Stimulated activated naive CD4-positive, alpha-beta T cell (primary cell): ENCODE measurements at places on chromosomes 12 and 14.

- DNase-seq, result peak; percentile 73
Observed at GRCh38 chr14:54902143-54902520, 494 bp downstream of the GCH1 start.

- DNase-seq, result no peak
Observed at GRCh38 chr14:76337635-76338545, 38.0 kb upstream of the ESRRB start.

DNA sequence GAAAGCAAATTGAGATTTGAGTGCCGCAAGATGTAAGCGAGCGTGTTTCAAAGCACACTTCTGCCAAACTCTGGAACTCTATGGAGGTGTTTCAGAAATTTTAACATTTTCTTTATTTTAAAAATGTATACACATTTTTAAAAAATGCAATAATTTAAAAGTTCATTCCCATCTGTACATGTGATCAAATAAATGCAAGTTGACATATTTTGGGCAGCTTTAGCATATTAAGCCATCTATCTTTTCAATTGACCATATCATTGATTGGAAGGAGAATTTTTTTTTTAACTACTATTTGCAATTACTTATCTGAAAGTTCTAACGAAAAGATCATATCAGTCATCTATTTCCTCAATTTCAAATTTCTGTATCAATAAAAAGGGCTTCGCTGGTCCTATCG lies 101.3 kb downstream of the PPM1H start:
- no peak for DNase-seq

GRCh38 chr12:1013618-1014489 lies 22.8 kb downstream of the ERC1 start:
- DNase-seq, result no peak

DNA sequence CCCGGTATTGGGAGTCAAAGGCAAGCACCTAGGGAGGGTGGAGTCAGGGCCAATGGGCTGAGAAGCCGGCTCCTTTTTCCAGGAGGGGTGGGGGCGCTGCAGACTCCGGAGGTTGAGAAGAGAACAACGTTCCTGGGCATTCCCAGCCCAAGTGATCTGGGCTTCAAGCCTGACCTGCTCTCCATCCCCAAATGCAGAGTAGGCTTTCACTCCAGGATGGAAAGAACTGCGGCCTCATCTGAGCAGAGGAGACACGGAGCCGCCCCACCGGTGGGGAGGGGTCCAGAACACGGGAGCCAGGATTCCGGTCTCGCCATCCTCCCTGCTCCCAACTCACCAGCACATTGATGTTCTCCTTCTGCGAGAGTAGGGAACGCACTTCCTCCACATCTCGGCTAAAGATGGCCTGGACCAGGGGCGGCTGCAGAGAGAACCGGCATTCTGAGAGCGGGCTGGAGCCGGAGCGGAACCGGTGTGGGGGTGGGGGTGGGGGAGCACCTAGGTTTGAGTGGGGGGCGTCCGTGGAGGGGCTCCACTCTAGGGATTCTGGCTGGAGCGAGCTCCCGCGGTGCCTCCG lies 605 bp downstream of the ANKRD52 start:
- DNase-seq, result no peak

DNA sequence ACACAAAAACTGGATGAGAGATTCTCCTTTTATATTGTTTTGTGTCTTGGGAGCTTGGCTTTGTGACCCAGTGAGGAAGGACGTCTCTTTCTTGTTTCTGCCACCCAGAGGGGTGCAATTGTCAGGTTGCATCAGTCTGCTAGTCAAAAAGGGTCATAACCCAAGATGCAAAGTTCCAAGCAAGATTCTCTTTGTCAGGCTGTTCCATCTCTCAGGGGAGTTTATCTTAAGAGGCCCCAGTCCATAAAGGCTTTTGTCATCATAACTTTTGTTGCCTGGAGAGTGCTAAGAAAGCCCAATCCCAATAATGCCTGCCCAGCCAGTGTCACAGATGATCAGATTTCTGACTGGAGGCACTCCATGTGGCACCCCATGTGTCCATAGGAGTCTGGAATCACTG lies 444.9 kb downstream of the TRHDE start:
- DNase-seq, result no peak

GRCh38 chr14:60878536-60878935 lies 102.3 kb downstream of the TRMT5 start:
- no peak for DNase-seq

DNA sequence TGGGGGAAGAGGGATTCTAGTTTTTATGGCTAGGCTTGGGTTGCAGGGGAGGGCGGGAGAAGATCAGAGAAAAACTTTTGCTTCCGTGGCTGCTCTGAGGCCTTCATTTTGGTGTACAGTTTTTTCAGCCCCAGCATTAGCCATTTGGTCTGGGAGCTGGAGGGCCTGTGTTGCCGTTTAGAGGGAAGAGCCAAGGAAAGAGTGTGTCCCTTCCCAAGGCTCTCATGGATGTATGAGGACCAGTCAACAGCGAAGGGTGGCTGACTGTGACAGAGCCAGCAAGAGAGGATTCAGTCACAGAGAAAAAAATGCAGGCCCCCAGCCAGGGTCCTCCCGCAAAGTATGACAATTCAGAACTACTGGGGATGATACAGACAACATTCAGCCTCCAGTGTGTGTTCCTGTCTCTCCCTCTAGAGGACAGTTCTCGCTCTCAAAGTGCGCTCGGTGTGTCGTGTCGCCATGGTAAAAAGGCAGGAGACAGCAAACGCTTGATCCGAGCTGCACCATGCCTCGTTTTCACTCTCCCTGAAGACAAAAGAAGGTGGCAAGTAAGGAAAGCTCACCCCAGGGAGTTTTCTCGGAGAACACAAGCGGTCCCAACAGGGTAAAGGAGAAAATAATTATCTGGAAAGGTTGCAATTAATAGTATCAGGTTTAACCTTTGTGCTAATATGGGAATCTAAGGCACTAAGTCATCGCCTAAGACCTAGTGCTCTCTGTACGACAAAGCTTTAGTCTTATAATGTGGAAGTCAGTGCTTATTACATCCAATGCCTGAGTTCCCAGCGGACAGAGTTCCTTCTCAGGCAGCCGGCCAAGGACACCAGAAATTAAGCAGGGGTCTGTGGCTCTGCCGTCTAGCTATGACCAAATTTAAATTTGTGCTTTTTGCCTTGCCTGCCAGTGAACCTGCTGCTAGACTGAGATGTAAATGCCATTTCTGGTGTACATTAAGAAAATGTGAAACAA lies 157.3 kb upstream of the PLXNC1 start:
- DNase-seq, result no peak

DNA sequence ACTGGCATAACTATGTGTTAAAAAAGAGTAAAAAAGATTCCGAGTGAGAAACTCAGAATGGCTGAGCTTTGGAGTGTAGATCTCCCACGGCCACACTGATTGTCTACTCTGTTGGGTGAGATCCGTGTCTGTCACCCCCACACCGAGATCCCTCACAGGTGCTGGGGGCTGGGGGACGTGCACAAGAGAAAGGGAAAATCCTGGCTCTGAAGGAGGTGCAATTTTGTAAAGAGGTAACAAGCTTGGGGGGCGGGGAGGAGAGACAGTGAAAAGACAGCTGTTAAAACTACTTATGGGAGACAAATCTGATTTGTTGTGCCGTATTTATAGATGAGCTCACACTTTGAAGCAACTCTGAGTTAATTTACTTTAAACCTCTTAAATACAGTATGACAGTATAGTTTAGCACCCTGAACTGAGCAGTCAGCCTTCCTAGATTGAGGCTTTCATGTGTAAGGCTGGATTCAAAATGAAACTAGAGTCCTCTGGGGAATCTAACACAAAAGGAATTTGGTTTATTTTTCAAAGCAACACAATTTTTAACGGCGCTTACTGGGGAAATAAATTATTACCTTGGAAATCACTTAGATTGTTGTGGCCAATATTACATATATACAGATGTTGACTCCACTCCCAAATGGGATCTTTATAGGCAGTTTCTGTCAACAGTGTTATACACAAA lies 167.4 kb upstream of the RGS6 start:
- no peak for DNase-seq

DNA sequence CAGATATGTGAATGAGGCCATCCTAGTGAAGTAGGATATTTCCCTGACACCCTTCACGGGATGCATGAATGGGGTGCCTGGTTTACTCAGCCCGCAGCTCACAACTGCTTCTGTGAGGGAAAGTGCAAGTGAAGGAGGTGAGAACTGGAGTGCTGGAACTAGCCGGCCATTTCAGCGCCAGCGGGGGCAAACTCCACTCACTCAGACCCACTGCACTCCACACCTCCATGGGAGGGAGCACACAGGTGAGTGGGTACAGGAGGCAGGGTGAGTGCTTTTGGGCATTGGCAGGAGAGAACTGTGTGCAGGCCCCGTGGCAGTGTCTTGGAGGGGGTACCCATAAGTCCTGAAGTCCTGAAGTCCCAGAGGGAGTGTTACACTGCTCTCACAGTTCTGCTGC lies 1008.4 kb downstream of the SLC6A15 start:
- no peak for DNase-seq

DNA sequence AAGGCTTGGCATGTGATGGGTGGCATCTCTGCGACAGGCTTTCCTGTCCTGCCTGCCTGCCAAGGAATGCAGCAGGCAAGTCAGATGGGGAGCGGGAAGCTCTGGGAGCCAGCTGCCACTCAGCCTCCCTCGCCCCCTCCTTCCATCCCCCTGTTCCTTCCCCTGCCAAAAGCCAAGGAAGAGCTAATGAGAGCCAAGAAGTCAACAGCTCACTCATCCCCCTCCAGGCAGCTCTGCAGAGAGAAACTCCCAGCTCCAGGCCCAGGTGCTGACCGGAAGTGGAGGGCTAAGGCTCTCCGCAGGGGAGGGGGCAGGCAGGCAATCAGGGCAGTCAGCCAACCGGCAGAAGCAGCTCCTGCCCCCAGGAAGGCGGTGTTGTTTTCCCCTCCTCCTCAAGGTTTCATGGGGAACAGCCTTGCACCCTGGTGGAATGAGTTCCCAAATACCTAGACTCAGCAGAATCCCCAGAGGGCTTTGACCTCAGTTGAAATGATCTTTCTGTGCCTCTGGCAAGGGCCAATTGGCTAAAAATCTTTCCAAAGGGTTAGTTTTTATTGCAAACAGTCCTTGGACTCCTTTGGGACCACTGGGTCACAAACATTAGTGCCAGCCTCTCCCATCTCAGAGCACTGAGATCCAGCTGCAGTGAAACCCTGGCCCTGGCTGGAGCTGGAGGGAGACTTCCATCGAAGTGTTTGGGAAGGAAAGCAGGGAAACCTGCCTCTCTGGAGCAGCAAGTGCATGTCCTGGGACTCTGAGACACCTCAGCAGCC lies 349.1 kb downstream of the DPF3 start:
- DNase-seq, result no peak

DNA sequence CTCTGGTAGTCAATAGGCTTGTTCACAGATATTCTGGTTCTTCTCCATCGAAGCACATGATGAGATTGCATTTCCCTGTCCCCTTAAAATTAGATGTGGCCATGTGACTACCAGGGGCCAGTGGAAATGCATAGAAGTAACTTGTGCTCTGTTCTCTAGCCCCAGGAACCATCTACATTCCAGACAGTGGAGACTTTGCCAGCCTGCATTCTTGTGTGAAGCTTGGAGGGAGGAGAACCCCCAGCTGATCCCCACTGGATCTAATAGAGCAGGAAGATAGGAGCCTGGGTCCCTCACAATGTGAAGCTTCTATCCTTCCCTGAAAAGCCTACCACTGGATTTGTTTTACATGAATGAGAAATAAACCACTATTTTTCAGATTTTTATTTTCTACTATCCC lies 130.1 kb downstream of the KITLG start:
- DNase-seq, result no peak

GRCh38 chr14:34297786-34298520 lies 164.1 kb downstream of the SPTSSA start:
- no peak for DNase-seq

DNA sequence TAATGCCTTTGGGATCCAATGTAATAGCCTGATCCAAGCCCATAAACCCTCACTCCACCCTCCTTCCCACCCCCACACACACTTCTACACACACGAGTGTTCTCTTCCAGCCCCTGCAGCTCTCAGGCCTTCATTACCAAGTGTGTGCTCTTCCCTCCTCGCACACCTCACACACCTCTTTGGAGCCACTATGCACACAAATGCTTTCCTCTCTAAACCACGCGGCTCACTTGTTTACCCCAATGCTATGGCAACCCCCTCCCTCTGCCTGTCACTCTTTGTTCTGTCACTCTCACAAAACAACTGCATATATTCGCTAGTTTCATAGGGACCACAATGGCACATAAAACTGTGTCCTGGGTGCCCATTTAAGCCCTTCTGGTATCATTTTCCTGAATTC lies 35.1 kb downstream of the PPP2R5E start:
- no peak for DNase-seq

DNA sequence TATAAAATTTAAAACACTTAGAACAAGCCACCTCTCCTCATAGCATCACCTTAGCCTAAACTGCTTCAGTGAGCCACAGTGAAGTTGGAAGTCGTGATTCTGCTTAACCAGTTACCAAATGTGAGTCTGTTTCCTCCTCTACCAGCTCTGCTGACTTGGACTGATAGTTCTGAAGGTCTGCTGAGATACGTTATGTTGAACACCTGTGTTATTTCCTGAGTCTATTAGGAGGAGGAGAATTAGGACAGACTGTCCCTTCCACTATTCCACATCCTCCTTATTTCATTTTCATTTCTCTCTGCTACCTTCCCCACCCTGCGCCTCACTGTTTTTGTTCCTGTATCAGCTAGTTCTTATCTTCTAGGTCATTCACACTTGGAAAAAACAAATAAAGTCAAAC lies 2.4 kb downstream of the SLC2A14 start:
- DNase-seq, result no peak

DNA sequence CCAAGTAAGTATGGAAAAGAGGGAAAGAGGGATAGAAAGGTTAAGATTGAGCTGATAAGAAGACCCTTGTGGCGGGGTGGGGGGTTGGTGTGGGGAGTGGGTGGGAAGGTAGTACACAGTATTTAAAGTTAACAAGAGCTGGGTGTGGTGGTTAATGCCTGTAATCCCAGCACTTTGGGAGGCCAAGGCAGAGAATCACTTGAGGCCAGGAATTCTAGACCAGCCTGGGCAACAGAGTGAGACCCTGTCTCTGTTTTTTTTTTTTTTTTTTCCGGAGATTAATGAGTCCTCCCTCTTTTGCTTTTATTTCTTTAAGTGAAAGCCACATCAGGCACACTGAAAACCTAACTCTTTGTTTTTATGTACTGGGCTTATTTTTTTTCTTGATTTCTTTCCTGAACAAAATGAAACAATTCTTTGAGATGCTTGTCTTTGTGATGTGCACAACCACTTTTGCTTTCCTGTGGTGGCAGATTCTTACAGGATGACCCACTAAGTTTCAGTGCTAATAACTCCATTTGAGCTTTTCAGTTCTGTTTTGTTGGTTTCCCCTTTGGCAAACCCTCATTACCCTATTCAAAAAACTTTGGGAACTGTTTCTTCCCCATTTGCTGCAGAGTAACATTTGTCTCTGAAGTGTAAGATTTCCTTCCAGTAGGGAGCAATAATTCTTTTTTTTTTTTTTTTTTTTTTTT lies 54.8 kb downstream of the WNK1 start:
- DNase-seq, result no peak

- no peak for DNase-seq
Observed at GRCh38 chr12:130339951-130340350, 2.3 kb downstream of the PIWIL1 start.
